ENCODE measurements at places on chromosomes 2 and 18.

- no peak for DNase-seq
Observed at GRCh38 chr2:114651933-114652332, 209.5 kb downstream of the DPP10 start.

DNA sequence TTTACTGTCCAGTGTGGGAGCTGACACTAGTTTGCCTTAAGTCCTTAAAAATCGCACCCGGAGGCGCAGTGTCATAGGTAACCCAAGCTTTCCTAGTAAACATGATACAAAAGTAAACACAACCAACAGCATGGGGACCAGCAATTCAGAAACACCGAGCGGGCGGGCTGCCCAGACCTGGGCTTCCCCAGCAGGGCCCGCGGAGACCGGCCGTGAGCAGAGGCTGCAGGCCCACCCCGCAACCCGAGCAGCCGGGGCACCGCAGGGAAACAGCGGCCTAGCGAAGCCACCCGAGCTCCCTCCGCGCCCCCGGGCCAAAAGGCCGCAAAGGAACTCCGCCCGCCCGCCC lies 296 bp downstream of the TTC21B start:
- no peak for DNase-seq

DNA sequence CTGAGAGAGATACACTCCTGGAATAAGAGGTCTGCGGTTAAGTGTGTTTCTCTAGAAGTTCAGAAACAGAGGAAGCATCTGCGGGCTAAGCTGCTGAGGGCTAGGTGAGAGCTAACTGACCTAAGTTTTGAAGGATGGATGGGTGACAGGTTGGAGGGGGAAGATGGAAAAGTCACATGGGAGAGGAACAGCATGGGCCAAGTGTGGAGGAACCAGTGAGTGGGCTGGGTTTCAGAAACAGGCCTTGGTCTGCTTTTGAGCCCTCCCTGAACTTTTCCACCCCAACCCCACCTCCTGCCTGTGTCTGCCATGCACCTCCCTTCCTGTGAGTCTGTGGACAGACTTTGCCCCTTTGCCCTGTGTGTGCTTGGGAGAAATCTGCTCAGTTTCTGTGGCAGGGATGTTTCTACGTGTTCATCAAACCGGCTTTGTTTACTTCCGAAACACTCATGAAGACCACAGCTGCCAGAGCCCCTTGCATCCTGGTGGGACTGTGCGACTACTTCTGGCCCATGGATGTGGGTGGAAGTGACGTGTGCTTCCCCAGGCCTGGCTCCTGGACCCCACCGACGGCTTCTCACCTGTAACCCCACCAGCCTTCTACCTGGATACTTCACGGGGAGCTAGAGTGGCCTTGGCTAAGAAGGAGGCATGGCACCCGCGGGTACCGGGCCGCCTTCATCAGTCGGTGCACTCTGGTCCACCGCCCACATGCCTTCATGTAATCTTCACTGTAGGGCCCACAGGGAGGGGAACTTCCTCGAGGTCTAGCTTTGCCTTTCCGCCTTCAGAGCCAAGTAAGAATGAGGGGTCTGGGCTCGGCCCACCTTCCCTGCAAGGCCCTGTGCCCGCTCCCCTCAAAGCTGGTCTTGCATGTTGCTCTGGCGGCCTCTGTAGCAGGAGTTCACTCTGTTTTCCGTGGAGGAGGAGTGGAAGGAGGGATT lies 1.4 kb upstream of the HPCAL1 start:
- no peak for DNase-seq

- peak; percentile 75 for DNase-seq
Observed at GRCh38 chr2:216371721-216372702, at the start of gene MARCHF4. Gene MARCHF4, minus strand, starts transcription at chr2:216372483. Its CDS starts 2,223 bp downstream, at chr2:216370260.

DNA sequence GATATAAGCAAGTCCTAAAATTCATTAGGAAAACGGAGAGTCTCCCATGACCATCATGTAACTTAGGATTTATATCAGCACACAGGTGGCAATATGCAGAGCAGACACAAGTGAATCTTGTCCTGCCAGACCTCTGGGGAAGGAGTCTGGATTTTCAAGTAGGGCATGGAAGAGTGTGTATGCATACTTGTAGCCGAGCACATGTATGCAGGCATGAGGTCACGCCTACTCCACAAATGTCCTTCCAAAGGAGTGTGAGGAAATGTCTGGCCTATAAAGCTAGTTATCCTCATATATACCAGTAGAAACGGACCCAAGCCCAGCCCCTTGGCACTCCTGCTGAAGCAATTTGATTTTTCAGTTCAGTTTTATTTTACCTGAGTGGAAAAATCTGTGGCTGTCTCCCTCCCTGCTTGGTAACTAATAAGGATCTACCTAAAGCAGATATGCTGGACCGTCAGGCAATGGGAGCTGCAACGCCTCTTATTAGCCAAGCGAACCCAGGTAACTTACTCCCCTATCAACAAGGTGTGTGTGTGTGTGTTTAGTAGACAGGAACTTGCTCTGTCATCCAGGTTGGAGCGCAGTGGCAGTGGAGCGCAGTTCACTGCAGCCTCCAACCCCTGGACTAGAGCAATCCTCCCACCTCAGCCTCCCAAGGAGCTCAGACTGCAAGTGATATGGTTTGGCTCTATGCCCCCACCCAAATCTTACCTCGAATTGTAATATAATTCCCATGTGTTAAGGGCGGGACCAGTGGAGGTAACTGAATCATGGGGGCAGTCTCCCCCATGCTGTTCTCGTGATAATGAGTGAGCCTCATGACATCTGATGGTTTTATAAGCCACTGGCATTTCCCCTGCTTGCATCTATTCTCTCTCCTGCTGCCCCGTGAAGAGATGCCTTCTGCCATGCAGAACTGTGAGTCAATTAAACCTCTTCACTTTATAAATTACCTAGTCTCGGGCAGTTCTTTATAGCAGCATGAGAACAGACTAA lies 2.8 kb downstream of the STAT1 start:
- no peak for DNase-seq

GRCh38 chr2:78263571-78263970 lies 741.4 kb upstream of the LRRTM4 start:
- no peak for DNase-seq

- DNase-seq, result peak; percentile 71
Observed at GRCh38 chr2:241111440-241111805, 9.3 kb upstream of the MTERF4 start.

DNA sequence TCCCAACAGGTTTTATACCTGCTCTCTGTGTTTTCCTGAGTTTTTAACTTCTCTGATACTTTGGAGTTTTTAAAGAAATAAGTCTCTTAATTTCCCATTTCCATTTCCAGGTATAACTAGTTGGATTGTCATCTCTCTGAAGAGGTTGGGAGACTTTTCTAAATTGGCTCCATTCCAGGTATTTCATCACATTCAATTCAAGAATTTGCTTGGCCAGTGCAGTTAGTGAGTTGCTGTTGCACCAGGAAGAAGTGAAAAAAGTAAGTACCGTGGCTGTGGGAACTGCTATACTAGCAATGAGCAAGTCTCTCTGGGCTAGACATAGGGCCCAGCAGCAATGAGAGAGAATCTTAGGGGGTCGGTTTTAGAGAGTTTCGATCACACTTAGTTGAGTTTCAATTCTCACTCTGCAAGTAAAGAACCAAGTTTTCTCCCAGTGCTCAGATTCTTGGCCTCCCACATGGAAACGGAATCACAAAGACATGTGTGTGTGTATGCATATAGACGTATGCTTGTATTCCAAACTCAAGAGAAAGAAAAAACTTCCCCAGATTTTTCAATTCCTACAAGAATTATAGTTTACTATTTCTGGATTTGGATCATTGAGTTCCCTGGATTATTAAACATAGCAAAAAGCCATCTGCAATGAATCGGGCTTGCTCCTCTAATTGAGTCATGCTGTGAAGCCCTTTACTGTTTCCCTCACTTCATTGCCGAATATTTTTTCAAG lies 894.4 kb downstream of the BCL11A start:
- no peak for DNase-seq

GRCh38 chr18:35060122-35060815 lies 19.1 kb downstream of the MAPRE2 start:
- no peak for DNase-seq

DNA sequence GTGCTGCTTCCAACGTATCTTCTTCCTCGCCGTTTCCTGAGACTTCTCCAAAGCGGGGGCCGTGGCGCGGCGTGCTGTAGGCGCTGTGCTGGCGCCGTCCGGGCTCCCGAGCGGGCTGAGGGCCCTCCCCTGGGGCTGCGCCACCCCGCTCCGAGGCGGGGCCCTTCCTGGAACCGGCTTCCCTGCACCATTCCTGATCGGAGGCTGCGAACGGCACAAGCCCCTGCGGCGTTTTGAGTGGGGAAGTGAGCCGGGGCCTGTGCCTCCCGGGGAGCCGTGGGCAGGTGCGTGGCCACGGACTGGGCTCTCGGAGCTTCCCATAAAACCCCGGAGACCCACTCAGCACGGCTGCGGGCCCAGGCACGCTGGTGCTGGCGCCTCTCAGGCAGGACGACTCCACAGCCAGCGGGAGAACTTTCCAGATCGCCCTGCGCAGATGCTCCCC lies 74.7 kb downstream of the PSMG2 start:
- no peak for DNase-seq

GRCh38 chr2:170711196-170711773 lies 3.9 kb upstream of the SP5 start:
- DNase-seq, result no peak

DNA sequence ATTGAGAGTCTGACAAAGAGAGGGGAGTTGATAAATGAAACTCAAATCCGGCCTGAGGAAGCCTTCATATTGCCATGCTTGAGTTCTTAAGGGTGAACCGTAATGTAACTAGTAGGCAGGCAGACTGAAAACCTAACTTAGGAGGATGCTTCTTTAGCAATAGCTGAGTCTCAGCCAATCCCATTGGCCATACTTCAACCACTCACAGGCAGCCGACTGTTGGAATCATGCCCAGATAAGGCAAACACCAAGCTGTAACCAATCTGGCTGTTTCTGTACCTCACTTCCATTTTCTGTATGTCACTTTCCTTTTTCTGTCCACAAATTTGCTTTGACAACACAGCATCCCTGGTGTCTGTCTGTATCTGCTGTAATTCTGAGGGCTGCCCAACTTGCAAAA lies 39.5 kb downstream of the TPRKB start:
- no peak for DNase-seq

DNA sequence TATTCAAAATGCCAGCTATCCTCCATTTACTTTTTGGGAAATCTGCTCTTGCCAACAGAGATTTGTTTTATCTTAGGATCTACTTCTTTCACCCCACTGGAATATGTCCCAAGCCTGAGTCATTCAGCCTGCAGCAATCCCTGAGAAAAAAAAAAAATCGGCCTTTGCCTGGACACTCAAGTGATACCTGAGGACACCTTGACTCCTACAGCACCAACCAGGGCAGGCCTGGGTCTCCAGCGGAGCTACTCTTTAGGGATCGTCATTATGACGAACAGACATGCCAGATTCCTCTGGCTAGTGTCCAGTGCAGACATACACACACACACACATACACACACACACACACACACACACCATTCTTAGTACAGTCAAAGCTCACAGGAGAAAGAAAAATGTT lies 2.2 kb upstream of the UGT1A6 start:
- no peak for DNase-seq

GRCh38 chr18:46680784-46681695 lies 24.0 kb upstream of the LOXHD1 start:
- no peak for DNase-seq

DNA sequence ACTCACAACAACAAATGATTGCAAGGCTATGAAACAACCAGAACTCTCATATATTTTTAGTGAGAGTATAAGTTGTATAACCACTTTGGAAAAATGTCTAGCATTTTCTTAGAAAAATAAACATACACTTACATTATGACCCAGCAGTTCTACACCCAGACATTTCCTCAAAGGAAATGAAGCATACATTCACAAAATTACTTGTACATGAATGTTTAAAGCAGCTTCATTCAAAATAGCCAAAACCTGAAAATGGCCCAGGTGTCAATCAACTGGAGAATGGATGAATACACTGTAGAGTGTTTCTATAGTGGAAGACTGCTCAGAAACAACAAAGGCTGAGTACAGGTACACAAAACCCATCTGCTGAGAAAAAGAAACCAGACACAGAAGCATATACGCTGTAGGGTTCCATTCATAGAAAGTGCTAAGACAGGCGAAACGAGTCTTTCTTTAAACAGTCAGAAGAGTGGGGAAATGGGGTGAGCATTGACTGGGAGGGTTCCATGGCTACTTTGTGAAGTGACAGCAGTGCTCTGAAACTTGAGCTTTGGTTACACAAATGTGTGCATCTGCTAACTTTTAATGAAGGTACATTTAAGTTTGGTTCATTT lies 799.0 kb downstream of the DCDC2C start:
- DNase-seq, result no peak

- DNase-seq, result no peak
Observed at GRCh38 chr18:59275406-59275949, 2.2 kb upstream of the RAX start.

DNA sequence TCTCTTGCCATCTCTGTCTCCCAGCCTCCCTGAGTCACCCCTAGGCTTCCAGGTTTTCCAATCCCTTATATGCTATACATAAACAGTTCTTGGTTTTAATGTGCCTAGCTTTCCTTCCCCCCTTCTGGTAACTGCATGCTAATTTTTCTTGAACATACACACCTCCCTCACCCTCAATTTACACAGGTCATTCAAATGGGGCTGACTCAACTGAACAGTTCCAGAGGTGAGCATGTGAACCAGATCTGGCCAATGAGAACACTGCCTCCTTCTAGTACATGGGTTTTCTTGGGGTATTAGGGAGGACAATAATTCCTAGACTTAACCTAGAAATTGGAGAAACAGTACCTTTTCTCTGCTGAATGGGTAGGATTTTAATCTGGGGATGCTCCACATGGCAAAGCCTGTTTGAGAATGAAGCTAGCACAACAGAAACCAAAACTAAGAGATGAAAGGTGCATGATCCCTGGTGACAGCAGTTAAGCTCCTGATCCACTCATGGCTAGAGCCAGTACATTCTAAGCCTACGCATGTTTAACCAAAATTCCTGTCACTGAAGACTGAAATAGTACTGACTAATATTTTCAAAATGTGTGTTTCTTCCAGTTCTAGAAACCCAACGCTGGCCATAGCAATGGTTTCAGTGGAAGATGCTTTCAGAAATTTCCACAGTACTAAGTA lies 11.8 kb downstream of the SLC25A12 start:
- no peak for DNase-seq

GRCh38 chr18:70513502-70514171 lies 224.8 kb downstream of the SOCS6 start:
- no peak for DNase-seq

DNA sequence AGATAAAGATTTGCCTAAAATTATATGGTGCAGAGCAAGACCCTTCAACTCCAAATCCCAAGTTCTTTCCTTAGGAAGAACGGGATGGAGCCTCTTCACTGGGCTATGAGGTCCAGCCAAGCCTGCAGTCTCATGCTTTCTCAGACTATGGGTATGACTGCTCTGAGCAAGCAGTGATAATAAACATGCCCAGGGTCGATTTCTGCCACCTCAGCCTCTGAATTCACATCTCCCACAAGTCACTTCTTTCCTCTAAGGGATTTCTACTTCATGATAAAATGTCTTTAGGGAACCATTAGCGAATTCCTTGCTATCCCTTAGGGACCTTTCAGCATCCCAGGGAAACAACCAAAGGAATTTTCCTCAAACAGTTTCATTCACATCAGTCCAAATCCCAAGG lies 94.8 kb downstream of the GFPT1 start:
- DNase-seq, result no peak

GRCh38 chr2:68418855-68419254 lies 48.2 kb downstream of the FBXO48 start:
- DNase-seq, result no peak

Data from suprapubic skin (tissue), 4 donors.